ENCODE measurements at places on chromosomes 5 and 9.

DNA sequence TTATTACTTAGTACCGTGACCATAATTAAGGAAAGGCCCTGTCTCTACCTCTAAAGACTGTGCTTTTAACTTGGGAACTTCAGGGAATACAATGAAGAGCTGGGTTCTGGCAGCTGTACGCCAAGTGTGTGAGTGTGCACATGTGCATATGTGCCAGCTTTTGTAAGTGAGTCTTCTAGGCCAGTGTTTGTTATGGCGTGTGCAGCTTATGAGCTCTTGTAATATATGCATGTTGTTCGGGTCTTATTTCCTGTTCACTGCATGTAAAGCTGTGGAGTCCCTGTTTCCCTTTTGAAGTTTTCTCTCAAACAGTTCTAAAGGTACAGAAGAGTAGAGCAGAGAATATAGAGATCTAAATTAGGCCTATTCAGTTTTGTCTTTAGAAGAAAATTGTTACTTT lies 30.5 kb downstream of the TGFBR1 start:
- no peak for DNase-seq

- DNase-seq = peak; percentile 97
Measured at GRCh38 chr5:134370871-134371833, at the start of gene UBE2B. Gene UBE2B (plus strand): TSS chr5:134371569. CDS start chr5:134371596, 27 bp downstream.

DNA sequence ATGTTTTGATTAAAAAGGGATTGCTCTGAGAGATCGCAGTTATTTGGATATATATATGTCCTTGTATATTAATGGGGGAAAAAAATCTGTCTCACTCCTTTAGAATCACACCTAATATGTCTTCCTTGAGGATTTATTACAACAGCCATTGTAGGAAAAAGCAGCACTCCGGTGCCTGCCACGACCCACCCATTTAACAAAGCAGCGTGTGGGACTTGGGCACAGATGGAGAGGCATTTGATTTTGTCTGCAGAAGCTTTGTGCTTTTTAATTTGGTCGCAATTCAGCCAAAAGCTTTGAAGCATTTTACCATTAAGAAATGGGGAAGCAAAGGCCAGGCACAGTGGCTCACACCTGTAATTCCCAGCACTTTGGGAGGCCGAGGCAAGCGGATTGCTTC lies 159.2 kb downstream of the SMARCA2 start:
- DNase-seq = no peak

- DNase-seq = no peak
Measured at GRCh38 chr9:91334053-91334452, 27.7 kb downstream of the AUH start.

GRCh38 chr5:51156222-51156621 lies 227.0 kb upstream of the ISL1 start:
- no peak for DNase-seq

DNA sequence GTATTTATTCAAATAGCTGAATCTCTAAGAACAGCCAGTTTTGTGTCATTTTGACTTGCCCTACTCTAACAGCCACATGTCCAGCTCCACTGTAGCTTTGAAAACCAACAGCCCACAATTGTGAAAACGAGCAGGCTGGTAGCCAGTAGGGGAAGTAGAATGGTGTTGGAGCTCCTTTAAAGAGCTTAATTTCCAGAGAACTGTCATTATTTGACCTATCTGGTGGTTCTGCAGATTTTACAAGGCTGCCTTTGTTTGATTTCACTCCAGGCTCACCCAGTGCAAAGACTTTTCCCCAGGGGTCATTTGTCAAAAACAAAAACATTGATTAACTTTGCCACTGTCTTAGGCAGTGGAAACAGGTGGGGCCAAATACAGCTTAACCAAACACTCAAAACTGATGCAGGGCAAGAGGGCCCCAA lies 3.2 kb upstream of the PJA2 start:
- DNase-seq = no peak

DNA sequence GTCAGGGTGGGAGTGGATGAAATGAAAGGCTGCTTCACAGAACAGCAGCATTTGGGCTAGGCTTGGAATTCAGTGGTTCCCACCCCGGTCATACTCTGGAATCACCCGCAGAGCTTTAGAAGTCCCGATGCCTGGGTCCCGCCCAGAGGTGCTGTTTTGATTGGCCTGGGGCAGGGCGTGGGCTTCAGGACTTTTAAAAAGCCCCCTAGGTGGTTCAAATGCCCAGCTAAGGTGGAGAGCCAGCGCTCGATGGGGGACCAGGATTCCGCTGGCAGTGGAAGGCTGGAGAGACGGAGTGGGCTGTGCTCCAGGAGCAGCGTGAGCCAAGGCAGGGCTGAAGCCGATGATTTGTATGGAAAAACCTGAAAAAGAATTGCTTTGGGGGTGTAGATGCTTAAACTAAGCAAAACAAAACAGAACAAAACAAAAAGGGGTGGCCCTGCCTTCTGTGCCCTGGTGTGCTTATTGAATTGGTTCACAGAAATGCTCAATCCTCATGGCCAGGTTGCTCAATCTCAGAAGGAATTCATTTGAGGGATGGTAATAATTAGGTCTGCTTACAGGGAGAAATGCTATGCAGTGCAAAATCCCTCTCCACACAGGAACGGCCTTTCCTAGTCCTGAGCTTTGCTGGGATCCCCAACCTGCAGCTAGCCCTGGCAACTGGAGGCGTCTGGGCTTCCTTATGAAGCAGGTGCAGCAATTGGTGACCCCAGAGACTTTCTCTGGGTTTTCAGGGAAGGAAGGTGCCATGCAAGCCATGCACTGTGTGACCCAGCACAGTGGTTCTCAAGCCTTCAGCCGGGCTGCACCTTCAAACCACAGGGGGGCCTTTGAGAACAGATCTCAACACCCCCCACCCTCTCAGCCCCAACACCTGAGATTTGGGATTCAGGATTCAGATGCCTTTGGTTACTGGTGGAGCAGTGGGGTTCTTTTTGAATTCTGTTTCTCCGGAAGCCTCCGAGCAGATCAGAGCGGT lies 174.0 kb upstream of the ZNF618 start:
- no peak for DNase-seq

DNA sequence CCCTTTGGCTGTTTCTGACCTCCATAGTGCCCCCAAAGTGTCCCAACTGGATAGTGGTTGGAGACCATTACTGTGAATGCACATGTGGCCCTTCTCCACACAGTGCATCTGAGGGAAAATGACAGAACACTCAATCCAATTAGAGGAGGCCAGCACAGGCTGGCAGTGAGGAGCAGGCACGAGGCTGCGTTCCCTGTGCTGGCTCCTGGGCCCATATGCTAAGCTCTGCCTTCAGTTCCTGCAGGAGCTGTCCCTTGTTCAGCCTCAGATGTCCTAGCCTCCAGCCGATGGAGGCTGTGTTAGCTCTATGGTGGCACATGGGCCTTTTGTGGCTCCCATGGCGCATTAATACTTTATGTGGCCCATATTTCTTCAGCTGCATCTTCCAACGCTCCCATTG lies 35.8 kb downstream of the ALG2 start:
- no peak for DNase-seq

DNA sequence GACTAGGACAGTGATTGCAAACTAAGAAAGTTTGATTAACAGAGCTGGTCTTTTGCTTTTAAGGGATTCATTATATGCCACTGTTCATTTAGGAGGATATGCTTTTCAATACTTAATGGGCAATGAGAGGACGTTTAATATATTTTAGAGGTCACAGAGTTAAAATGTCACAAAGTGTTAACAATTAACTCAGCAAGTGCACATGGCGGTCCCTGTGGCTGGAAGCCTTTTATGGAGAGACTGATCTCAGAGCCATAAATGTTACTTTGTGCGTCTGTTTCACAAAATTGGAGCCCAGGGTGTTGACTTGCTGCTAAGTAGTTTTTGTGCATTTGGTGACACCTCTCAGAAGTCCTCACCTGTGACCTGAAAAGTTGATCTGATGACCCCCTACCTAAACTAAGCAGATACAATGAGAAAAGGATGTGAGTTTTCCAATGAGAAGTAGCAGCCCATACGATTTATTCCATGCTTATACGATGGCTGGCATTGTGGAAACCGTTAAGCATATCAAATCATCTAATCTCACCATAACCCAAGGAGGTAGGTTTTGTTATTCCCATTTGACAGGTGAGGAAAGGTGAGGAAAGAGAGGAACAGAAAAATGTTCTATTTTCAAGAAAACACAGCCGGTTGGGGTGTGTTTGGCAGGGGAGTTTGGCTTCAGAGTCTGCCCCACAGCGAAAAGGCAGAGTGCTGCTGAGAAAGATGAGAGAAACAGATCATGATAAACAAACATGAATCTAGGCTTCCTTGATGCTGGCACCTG lies 64.4 kb downstream of the CMYA5 start:
- DNase-seq = no peak

GRCh38 chr9:97524424-97524823 lies 23.0 kb downstream of the TMOD1 start:
- no peak for DNase-seq

- DNase-seq = no peak
Measured at GRCh38 chr5:110441035-110441434, 285.4 kb downstream of the TMEM232 start.

DNA sequence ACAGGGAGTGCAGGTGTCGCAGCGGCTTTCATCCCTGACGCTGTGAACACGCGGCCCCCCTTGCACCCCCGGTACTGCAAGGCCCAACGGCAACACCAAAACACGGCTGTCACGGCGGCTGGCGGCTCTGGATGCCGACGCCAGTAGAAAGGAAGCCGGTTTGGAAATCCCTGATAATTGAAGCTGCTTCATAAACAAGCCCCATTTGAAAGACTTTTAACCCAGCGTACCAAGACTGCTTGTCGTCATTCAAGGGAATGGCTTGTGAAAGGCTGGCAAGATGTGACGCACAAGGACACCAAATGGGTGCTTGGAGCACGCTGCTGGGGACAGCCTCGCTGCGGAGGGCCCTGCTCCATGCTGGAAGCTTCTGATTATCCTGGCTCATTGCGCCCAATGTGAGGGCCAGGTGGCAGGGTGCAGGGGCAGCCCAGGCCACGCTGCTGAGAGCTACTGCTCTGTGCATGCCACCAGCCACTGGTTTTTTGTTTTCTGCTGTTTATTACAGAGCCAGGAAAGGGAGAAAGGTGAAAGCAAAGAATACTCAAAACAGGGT lies 63.1 kb downstream of the GTF3C4 start:
- DNase-seq = no peak

DNA sequence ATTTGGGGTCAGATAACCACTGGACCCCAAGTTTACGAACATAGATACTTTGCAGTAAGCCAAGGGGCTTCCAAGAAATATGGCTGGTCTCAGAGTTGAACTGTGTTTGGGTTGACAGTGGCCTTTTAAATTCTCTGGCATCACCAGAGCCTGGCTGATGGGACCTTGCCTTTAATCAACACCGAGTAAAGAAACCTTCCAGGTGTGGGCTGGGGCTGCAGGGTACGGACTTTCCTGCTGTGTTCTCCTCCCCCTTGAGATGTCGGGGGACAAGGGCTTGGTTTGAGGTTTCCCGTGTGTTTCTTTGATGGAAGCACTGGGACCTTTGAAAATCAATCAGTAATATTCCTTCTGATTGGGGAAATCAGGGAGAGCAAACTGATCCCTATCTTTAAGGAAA lies 140.1 kb downstream of the MTX3 start:
- DNase-seq = no peak

DNA sequence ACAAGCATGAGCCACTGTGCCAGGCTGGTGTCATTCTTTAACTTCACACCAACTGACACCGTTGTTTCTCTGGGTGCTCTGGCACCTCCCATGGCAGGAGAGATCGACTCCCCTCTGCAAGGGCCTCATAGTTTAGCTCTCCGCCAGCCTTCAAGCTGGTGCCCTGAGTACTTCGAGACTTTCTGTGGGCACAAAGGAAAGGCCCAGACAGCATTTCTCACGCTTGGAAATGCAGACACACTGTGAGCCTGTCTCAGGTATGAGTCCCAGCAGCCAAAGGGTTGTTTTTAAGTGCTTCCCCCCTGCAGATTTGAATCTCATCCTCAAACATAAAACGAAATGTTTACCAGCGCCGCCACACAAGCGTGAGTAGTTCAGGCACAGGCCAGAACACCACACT lies 11.1 kb upstream of the TCF7 start:
- DNase-seq = no peak

GRCh38 chr5:135493406-135494180 lies 41.4 kb upstream of the TIFAB start:
- no peak for DNase-seq

- DNase-seq = no peak
Measured at GRCh38 chr9:114303977-114304376, 18.9 kb upstream of the ORM1 start.

- DNase-seq = no peak
Measured at GRCh38 chr5:92147798-92148197, 764.7 kb upstream of the ARRDC3 start.

GRCh38 chr9:136448655-136449054 lies 9.0 kb upstream of the INPP5E start:
- no peak for DNase-seq

- DNase-seq = no peak
Measured at GRCh38 chr9:34782372-34782771, 72.4 kb upstream of the CCL21 start.

All from naive B cell (primary cell).